ENCODE measurements at places on chromosomes 3 and 15. TPM values are rescaled to one million over a fixed set of nuclear protein-coding genes. Genes with fewer than 3 reads are reported as not detected.

DNA sequence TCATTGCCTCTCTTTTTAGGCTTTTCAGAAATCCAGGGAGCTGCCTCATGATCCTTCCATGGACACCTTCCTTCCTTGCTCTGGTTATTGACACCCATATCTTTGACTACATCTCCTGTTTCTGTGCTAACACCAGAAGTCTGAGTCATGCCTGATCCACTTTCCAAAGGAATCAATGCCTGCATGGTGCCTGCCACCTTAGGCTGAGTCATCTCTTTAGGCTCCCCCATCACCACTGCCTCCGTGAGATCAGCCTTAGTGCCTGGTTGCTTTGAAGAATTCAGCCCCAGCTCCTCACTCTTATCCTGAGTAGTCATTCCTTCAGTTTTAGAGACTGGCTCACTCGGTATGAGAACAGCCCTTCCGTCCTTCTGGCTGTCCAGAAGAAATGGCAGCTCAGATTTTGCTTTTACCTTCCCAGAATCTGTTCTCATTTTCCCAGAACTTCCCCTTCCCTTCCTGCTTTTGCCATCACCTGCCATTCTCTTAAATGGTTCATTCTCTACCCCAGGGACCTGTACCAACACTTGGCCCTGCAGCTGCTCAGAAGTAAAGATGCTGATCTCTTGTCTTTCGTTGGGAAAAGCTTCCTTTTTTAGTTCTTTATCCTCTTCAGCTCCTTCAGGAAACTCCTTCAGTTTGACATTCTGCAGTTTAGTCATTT lies 105.3 kb downstream of the MAP4 start:
- H3K36me3 ChIP-seq, result no peaks in the 10 kb centered on the region
- no peak overlapping the region for H3K27ac ChIP-seq
- no peak overlapping the region for H3K4me3 ChIP-seq

- no peaks in the 10 kb centered on the region for H3K4me1 ChIP-seq
- H3K36me3 ChIP-seq, result no peaks in the 10 kb centered on the region
- no peak for DNase-seq
- H3K4me3 ChIP-seq, result no peak overlapping the region
- no peaks in the 10 kb centered on the region for H3K27me3 ChIP-seq
Observed at GRCh38 chr15:61893146-61893545, 167.1 kb downstream of the VPS13C start.

DNA sequence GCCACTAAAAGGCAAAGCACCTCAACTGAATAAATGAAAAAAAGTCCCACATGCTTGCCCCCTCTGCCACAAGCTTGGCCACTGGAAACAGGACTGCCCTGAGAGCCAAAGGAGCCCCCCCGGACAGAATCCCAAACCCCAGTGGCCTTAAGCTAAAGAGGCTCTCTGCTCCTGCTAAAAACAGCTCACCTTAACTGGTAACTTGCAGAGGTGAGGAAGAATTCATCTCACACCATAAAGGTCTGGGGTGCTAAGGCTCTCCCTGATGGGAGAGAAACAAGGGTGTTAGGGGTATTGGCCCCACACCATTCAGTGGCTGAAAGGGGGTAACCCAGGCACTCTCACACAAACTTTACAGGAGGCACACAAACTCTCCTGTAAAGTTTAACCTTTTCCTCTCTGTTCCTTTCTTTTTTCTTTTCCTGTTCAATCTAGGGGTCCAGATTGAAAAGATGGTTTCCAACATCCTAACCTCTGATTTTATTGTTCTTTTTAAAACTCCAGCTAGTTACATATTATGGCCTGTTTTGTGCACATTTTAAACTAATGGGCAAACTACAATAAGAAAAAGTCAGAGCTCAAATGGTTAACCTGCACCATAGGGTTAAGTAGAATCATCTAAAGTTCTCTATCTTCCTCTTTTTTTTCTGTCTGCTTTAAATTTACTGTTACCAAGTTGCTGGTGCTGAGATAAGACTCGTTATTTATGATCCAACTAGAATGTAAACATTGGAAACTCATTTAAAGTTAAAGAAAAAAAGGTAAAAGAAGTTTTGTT lies 19.9 kb downstream of the TRANK1 start:
- no peaks in the 10 kb centered on the region for H3K27me3 ChIP-seq
- no peaks in the 10 kb centered on the region for H3K4me1 ChIP-seq
- no peaks in the 10 kb centered on the region for H3K36me3 ChIP-seq
- no peak for DNase-seq

DNA sequence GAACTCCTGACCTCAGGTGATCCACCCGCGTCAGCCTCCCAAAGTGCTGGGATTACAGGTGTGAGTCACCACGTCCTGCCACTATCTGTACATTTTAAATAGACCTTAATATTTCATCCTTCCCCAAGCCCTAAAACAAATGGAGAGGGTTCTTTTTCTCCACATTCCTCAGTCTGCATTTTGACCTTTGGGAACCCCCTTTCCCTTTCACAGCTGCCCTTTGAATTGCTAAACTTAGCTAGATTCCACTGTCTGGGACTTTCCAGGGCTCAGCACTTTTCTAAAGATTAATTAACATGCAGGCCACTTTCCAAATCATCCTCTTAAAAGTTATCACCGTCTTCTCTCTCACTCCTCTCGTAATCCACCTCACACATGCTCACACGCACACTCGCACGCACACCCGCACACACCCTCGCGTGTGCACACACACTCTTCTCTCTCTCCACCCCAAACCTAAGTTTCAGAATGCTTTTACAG lies 124.2 kb downstream of the TMCO5A start:
- H3K4me1 ChIP-seq, result no peaks in the 10 kb centered on the region
- H3K36me3 ChIP-seq, result no peaks in the 10 kb centered on the region
- H3K27me3 ChIP-seq, result no peaks in the 10 kb centered on the region
- no peak for DNase-seq
- H3K4me3 ChIP-seq, result no peak overlapping the region

- H3K4me1 ChIP-seq, result no peaks in the 10 kb centered on the region
- no peak overlapping the region for H3K4me3 ChIP-seq
- H3K36me3 ChIP-seq, result no peaks in the 10 kb centered on the region
- DNase-seq, result peak; percentile 79
- H3K27ac ChIP-seq, result peak overlapping the region; percentile 58
Observed at GRCh38 chr3:100634493-100635272, 25.3 kb downstream of the ADGRG7 start.

GRCh38 chr3:5218815-5219214 lies 31.3 kb downstream of the EDEM1 start:
- no peaks in the 10 kb centered on the region for H3K4me1 ChIP-seq
- H3K27ac ChIP-seq, result no peak overlapping the region
- no peak overlapping the region for H3K4me3 ChIP-seq
- H3K36me3 ChIP-seq, result peaks cover 45% of the 10 kb centered on the region
- no peaks in the 10 kb centered on the region for H3K27me3 ChIP-seq

DNA sequence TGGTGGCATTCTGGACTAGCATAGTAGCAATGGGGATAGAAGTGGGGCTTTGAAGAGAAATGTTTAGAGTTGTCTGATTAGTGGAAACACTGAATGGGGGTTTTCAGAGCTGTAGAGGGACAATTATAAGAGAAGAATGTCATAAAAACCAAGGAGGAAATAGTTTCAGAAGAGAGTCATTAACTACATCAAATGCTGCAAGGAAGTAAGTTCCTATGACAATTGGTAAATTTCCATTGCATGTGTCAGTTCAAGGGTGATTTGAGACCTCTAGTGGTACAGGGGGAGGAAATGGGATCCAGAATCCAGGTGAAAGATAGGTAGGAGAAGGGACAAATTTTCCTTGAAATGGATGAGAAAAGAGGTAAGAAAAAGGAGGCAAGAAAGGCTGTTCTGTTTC lies 68.3 kb upstream of the TBC1D5 start:
- H3K36me3 ChIP-seq, result no peaks in the 10 kb centered on the region
- H3K27ac ChIP-seq, result no peak overlapping the region
- no peak overlapping the region for H3K4me3 ChIP-seq
- DNase-seq, result no peak

DNA sequence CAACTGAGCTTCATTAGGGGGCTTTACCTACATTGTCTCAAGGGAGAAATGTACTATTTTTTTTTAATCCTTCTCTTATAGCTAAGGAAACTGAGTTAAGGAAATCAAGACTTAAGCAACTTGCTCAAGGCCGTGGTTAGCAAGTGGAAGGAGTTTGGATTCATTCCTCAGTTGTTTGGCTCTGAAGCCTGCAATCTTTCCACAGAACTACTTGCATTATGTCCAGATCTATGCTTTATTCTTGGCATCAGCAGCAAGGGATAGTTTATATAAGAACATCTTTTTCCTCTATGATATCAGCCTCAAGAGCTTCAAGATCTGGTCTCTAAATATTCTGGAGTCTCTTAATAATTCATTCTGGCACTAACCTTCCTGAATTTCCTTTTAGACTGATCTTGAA lies 182.4 kb downstream of the SV2B start:
- DNase-seq, result no peak
- H3K27me3 ChIP-seq, result no peaks in the 10 kb centered on the region
- no peaks in the 10 kb centered on the region for H3K4me1 ChIP-seq
- H3K36me3 ChIP-seq, result no peaks in the 10 kb centered on the region
- H3K4me3 ChIP-seq, result no peak overlapping the region

- peaks cover 46% of the 10 kb centered on the region for H3K4me1 ChIP-seq
- no peaks in the 10 kb centered on the region for H3K27me3 ChIP-seq
- peak overlapping the region; percentile 70 for H3K27ac ChIP-seq
- no peak overlapping the region for H3K4me3 ChIP-seq
- H3K36me3 ChIP-seq, result peaks cover 81% of the 10 kb centered on the region
Observed at GRCh38 chr3:30648670-30649357, 42.4 kb downstream of the TGFBR2 start.

GRCh38 chr15:43792761-43793476 lies 799 bp downstream of the SERF2 start:
- H3K27me3 ChIP-seq, result no peaks in the 10 kb centered on the region
- no peaks in the 10 kb centered on the region for H3K36me3 ChIP-seq
- peak; percentile 59 for DNase-seq
- peaks cover 35% of the 10 kb centered on the region for H3K4me1 ChIP-seq
- peak overlapping the region; percentile 67 for H3K4me3 ChIP-seq

DNA sequence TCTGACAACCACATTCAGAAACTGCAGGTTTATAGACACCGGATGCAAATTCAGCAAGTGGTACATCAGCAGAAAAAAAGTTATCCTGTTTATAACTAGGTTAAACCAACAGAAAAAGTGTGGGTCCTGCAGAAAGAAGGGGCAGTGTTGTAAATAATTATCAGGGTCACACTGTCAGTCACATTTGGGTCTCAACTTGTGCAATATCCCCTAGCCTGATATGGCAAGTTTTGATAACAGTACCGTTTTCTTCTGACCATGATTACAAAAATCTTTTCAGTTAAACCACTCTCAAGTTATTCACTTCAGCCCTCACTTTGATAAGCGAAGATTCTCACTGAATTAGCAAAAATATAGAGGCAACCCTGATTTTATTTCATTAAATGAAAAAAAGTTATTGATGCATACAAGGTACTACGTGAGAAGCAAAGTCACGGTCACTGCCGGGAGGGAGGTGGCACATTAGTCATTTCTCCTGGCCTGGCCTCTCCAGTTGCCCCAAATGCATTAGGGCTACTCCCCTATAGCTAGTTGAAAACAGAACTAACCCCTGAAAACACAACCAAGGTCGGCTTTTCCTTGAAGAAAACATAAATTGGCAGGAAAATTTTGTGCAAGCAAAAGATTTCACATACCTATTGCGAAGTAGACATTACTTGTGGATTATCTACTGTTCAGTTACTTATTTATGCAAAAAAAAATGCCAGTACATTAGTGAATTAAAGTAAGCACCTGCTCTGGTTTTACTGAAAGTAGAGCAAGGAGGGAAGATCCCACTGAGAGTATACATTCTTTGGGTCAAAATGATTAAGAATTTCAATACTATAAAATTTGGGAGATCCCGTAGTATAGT lies 28.6 kb downstream of the IL5RA start:
- no peaks in the 10 kb centered on the region for H3K36me3 ChIP-seq
- H3K4me3 ChIP-seq, result no peak overlapping the region
- H3K27me3 ChIP-seq, result no peaks in the 10 kb centered on the region
- H3K4me1 ChIP-seq, result no peaks in the 10 kb centered on the region
- DNase-seq, result no peak

DNA sequence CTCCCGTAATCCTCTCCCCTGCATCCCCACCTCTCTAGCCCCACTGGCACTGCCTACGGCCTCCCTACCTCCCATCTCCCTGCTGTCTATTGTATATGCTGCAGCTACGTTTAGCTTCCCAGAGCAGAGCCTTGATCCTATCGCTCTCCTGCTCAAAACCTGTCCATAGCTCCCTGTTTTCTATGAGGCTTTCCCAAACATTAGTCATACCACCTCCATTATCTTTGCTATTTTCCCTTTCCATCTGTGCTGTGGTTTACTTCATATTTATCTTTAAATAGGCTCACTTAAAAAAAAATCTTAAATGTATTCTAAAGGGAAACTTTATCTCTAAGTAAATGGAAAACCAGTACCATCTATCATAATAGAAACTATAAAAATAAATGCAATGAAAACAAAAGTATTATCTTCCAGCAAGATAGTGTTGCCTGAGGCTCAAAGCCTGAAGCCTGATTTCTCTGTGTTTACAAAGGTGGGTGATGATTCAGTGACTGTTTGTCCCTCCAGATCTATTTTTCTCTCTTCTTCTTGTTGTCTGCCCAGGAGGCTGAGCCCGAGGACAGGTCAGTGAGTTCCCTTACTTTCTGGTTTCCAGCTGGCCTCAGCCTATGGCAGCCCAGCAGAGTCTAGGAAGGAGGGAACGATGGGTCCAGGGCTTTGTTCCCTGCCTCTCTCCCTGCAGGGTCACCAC lies 397.1 kb upstream of the CFAP20DC start:
- DNase-seq, result no peak
- H3K4me1 ChIP-seq, result no peaks in the 10 kb centered on the region
- H3K36me3 ChIP-seq, result no peaks in the 10 kb centered on the region
- H3K4me3 ChIP-seq, result no peak overlapping the region
- no peak overlapping the region for H3K27ac ChIP-seq
- H3K27me3 ChIP-seq, result no peaks in the 10 kb centered on the region

DNA sequence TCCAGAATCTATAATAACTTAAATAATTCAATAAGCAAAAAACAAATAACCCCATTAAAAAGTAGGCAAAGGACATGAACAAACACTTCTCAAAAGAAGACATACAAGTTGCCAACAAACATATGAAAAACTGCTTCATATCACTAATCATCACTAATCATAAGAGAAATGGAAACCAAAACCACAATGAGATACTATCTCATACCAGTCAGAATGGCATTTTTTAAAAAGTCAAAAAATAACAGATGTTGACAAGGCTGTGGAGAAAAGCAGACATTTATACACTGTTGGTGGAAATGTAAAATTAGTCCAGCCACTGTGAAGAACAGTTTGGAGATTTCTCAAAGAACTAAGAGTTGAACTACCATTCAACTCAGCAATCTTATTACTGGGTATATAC lies 19.5 kb upstream of the ZMAT3 start:
- H3K36me3 ChIP-seq, result no peaks in the 10 kb centered on the region
- DNase-seq, result no peak
- no peaks in the 10 kb centered on the region for H3K27me3 ChIP-seq
- no peaks in the 10 kb centered on the region for H3K4me1 ChIP-seq

- DNase-seq, result no peak
- no peak overlapping the region for H3K27ac ChIP-seq
- no peaks in the 10 kb centered on the region for H3K27me3 ChIP-seq
- H3K36me3 ChIP-seq, result no peaks in the 10 kb centered on the region
- H3K4me1 ChIP-seq, result no peaks in the 10 kb centered on the region
Observed at GRCh38 chr3:194938845-194939531, 253.3 kb downstream of the FAM43A start.

GRCh38 chr15:33047077-33047476 lies 147.4 kb downstream of the FMN1 start:
- no peak overlapping the region for H3K4me3 ChIP-seq
- H3K36me3 ChIP-seq, result peaks cover 3% of the 10 kb centered on the region
- H3K27ac ChIP-seq, result no peak overlapping the region
- no peak for DNase-seq
- no peaks in the 10 kb centered on the region for H3K4me1 ChIP-seq
- no peaks in the 10 kb centered on the region for H3K27me3 ChIP-seq

Gene PAK6
- total RNA-seq, result not detected

Gene RGMA
- 18.8 TPM for total RNA-seq

Gene CHRM5
- total RNA-seq, result not detected

Gene RETNLB
- total RNA-seq, result 10.2 TPM

Gene ITIH1
- not detected for total RNA-seq

Gene CYP1A2
- not detected for total RNA-seq

Gene FHIT
- total RNA-seq, result 3.5 TPM
